ENCODE measurements at places on chromosomes 11 and 22. TPM values are rescaled to one million over a fixed set of nuclear protein-coding genes. Genes with fewer than 3 reads are reported as not detected.

KCNJ11 gene
- polyA plus RNA-seq, result 2.2 TPM

OR2AT4 gene
- polyA plus RNA-seq, result not detected

FAM227A gene
- polyA plus RNA-seq, result 4.3 TPM

GRM5 gene
- 0.12 TPM for polyA plus RNA-seq

GLYAT gene
- not detected for polyA plus RNA-seq

ZNF280A gene
- polyA plus RNA-seq, result not detected

NRXN2 gene
- polyA plus RNA-seq, result 5.7 TPM

RFPL3 gene
- not detected for polyA plus RNA-seq

CSF2RB gene
- polyA plus RNA-seq, result not detected

OOSP4A gene
- not detected for polyA plus RNA-seq

UCP3 gene
- polyA plus RNA-seq, result 0.40 TPM

DDX10 gene
- 33.5 TPM for polyA plus RNA-seq

MMP3 gene
- polyA plus RNA-seq, result not detected

UBQLN3 gene
- not detected for polyA plus RNA-seq

CCND1 gene
- polyA plus RNA-seq, result 159 TPM

GPHA2 gene
- 1.8 TPM for polyA plus RNA-seq

SOX10 gene
- 1.3 TPM for polyA plus RNA-seq

MMP27 gene
- not detected for polyA plus RNA-seq

TRPC6 gene
- polyA plus RNA-seq, result 0.21 TPM

PKP3 gene
- polyA plus RNA-seq, result 7.2 TPM

MRGPRE gene
- polyA plus RNA-seq, result not detected

SLC22A6 gene
- not detected for polyA plus RNA-seq

PKNOX2 gene
- polyA plus RNA-seq, result 0.35 TPM

LRRC56 gene
- 0.73 TPM for polyA plus RNA-seq

OR5D14 gene
- polyA plus RNA-seq, result not detected

ANGPTL5 gene
- polyA plus RNA-seq, result not detected

TMEM151A gene
- polyA plus RNA-seq, result 1.0 TPM

C22orf23 gene
- polyA plus RNA-seq, result 0.64 TPM

CHRM4 gene
- polyA plus RNA-seq, result not detected

CLDN5 gene
- polyA plus RNA-seq, result 3.9 TPM

THY1 gene
- polyA plus RNA-seq, result 461 TPM

TBX10 gene
- polyA plus RNA-seq, result not detected

OR52A5 gene
- 0.11 TPM for polyA plus RNA-seq

NUDT8 gene
- 15.1 TPM for polyA plus RNA-seq

OAF gene
- 1.6 TPM for polyA plus RNA-seq

GAL gene
- 691 TPM for polyA plus RNA-seq

SLC7A4 gene
- polyA plus RNA-seq, result 0.44 TPM

POU2AF2 gene
- polyA plus RNA-seq, result not detected

MTFP1 gene
- polyA plus RNA-seq, result 64.1 TPM

CHRNA10 gene
- 0.45 TPM for polyA plus RNA-seq

DNAJB7 gene
- polyA plus RNA-seq, result 0.40 TPM

SAA4 gene
- not detected for polyA plus RNA-seq
